ENCODE measurements at places on chromosomes 1 and 21.
A peak's percentile ranks its signal among the peaks of the same experiment; 100 is the strongest.

- no peak for DNase-seq
These were observed at the start of gene GPA33 for GRCh38 chr1:167090314-167090942. Gene GPA33, minus strand, starts transcription at chr1:167090377. Its CDS starts 90 bp downstream, at chr1:167090287.

DNA sequence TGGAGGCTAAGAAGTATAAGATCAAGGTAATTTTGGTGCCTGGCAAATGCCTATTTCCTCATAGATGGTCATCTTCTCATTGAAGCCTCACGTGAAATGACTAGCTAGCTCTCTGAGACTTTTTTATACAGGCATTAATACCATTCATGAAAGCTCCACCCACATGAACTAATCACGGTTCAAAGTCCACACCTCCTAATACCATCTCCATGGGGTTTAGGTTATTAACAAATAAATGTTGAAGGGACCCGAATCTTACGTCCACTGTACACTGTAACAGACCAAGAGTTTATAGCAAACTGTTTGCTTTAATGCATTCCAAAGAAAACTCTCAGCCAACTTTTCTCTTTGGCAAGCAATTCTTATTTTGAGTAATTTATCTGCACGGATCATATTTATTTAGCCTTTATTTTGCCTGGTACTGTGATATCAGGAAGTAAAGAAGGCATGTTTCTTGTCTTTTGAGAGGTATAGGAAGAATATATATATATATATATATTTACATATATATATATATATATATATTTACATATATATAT lies 296.1 kb upstream of the LRRC7 start:
- DNase-seq = no peak

DNA sequence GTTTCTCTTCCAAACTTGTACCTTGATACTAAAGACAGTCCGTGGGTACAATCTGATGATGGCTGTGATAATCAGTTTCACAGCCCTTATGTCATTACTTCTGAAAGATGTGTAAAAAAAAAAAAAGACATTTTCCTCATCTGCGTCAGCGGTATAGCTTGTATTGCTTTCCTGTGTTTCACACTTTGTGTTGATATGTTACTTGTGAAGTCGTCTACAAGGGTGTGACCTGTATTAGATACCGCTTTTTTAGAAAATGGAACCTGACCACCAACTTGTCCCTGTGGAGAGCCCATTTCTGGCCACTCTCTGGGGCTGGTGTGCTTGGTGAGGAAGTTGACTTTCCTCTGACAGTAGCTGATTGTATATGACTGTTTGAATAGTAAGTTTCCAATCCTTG lies 50.5 kb downstream of the PEX14 start:
- DNase-seq = no peak

DNA sequence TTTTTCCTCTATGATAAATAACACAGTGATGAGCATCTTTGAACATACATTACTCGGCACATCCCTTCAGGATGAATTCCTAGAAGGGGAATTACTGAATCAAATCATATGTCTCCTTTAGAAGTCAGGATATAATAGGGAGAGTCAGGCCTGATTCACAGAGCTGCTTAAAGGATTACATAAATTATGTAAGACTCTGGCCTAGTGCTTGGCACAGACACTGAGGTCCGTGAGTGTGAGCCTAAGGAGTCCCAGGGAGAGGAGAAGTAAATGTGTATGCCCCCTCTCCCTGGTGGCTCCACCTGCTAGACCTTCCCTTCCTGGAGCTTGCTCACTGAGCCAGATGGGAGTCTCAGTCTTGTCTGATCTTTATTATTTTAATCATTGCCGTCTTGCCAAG lies 8.6 kb upstream of the FOXE3 start:
- no peak for DNase-seq

DNA sequence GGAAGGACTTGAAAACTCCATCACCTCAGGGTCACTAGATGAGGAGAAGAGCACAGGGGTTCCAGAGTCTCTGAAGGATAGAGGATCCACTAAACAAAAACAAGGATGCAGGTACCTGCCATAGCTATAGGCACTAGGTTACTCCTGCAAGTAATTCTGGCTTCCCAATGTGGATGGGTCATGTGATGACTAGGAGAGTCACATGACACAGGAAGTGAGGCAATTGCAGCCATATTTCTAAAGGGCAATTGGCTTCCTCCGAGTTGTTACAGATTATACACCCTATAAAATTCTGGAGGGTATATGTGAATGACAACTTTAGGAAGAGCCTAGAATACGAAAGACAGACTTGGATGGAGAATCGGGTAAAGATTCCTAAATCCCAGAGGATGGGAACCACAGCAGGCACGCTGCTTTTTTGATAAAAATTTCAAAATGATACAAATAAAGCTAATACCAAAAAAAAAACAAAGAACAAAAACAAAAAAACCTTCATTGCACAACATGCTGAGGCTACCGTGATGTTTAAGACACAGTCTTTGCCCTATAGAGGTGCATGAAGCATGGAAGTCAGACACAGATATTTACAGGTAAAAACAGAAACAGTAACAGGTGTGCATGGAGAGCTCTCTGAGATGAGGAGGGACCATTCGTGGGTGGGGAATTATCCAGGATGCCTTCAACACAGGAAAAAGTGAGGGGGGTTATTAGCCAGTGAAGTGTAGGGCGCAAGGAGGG lies 10.5 kb downstream of the MTX1 start:
- peak; percentile 50 for DNase-seq

GRCh38 chr1:53807916-53808315 lies 30.2 kb downstream of the NDC1 start:
- DNase-seq = peak; percentile 20

DNA sequence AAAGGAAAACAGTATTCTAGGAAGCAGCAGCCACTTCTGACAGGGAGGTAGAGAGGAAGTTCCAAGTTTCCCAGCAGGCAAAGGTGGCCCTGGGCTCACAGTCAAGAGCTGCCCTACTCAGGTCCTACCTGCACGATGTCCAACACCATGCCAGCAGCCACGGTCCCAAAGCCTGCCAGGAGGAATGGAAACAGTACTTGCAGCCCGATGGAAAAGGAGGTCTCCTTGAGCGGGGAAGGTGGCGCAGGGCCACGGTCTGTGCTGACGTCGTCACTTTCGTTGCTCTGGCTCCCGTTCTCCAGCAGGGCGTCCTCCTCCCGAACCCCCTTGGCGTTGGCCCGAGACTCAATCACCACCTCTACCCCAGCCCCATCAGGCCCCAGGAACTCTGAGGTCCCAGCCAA lies 3.1 kb downstream of the SLC41A1 start:
- DNase-seq = no peak

GRCh38 chr1:203082571-203083462 lies 3.0 kb downstream of the MYOG start:
- DNase-seq = no peak

DNA sequence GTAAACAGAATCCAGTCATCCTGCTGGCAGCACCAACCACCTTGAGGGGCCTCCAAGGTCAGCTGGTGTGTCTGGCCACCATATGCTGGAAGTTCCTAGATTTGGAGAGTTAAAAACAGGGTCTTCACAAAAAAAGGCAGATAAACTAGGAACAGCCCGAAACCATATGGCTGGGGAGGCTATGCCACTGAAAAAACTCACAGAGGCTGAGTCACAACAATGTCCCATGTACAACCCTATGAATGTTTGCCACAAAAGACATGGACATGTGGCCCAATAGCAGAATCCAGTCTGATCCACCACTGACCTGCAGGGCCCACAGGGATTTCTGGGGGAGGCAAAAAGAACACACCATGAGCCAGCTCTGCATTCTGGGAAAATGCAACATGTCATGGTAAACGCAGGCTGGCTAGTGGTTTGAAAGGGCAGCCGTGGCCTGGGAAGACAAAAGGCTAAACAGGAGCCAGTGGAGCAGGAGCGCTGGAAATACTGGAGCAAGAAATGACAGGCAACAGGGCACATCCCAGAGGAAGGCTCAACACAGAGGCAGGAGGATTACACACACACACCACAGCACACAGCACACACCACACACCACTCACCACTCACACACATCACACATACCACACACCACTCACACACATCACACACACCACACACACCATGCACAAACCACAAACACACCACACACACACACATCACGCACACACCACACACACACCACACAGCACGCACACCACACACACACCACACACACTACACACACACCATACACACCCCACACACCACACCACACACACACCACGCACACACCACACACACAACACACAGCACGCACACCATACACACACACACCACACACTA lies 55.4 kb downstream of the HSF2BP start:
- peak; percentile 63 for DNase-seq

- DNase-seq = no peak
These were observed 89.6 kb upstream of the CLDN14 start for GRCh38 chr21:36569511-36569910.

- DNase-seq = no peak
These were observed 24.6 kb downstream of the OPTC start for GRCh38 chr1:203518541-203518940.

- no peak for DNase-seq
These were observed 88.7 kb downstream of the TENT5C start for GRCh38 chr1:117694543-117694942.

GRCh38 chr1:116767782-116768382 lies 13.7 kb downstream of the CD2 start:
- DNase-seq = no peak

DNA sequence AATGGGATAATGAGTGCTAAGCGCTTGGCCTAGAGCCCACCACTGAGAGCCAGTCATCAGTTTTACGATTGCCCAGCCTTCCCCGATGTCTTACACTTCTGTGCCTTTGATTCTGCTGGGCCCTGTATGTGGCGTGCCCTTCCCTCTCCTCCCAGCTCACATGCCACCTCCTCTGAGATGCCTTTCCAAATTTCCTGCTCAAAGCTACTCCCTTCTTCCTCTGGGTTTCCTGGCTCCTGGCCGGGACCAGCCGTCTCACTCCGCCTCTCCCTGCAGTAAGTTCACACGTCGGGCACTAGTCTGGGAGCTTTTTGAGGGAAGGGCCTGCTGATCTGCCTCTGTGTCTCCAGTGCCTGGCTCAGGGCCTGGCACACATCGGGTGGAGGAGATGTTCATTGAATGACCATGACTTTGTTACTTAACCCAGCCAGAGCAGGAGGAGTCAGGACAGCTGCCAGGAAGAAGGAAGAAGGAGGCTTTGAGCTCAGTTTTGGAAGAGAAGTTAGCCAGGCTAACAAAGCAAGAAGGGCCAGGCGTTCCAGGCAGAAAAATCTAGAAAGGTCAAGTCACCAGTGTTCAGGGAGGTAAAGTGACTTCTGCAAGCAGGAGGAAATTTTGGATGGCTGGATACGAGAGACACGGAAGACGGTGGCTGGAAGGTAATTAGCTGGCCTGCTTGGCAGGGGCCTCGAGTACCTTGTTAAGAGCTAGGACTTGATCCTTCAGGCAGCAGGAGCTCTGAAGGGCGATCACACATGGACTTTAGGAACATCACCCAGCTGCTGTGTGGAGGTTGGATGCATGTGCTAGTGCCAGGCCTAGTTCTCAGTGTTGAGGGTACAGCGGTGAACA lies 63.6 kb downstream of the EPHB2 start:
- peak; percentile 23 for DNase-seq
